ENCODE measurements at places on chromosomes 5 and 9. TPM values are rescaled to one million over a fixed set of nuclear protein-coding genes. Genes with fewer than 3 reads are reported as not detected.
A peak's percentile ranks its signal among the peaks of the same experiment; 100 is the strongest.

DNA sequence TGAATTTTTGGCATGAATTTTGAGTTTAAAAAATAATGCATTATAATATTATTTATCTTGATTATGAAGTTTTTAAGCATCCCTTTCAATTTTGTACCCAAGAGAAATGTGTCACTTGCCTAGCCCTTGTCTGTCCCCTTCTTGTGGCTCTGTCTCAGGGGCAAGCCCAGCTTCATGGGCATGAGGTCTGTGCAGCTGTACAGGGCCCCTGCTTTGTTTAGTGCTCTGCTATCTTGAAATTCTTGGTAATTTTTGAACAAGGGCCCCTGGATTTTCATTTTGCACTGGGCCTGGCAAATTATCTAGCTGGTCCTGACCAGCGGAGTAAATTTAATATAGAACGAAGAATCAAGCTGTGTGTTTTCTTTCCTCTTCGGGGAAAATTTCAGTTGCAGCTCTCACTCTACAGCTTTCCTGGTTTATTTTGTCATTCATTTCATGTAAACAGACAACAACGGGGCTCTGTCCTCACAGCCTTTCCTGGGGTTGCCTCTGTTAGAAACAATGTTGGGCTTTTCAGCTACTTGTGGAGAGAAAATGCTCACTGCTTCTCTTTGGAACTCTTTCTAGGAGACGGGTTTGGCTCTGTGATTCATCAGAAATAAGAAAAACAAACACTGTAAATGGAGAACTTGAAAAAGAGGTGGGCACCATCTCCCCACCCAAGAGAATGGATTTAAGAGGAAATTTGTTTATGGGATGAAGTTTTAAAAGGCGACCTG lies 41.1 kb downstream of the LIX1 start:
- H3K36me3 ChIP-seq: no peaks in the 10 kb centered on the region
- no peak for DNase-seq
- no peaks in the 10 kb centered on the region for H3K4me1 ChIP-seq
- no peak overlapping the region for H3K4me3 ChIP-seq
- peaks cover 17% of the 10 kb centered on the region for H3K27me3 ChIP-seq

DNA sequence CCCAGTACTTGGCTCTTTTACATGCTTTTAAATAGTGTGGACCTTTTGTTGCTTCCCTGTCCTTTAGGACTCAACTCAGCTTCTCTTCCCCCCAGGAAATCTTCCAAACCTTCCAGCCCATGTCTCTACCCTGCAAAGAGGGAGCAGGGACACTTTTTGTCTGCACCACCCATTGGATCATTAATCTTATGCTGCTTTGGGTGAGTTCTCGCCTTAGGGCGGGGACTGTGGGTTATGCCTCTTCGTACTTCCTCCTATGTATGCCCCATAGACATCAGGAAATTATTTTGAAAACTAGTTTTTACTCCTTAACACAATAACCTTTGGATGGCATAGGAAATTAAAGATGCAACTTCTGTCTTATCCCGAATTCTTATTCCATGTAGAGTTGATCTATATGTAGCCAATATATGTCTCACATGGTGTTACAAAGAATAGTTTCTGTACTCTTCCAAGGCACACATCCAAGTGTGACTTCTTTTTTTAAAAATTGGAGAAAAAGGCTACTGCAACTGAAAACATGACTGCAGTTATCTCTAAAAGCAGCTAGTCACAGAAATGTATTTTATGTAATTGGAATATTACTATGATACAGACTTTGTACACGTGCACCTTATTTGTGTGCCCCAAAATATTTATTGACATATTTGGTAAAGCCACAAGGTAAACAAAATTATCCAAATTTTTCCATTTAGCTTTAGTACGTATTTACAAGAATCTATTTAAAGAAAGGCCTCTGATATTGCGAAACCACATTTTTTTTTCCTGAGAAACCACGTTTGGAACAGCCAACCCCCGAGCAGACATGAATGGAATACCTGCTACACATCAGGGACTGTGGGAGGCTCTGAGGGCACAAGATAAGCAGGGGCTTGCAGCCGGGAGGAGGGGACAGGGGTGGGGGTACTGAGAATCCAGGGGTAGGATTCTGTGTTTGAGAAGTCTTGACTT lies 133.6 kb downstream of the WDR41 start:
- H3K27me3 ChIP-seq: no peaks in the 10 kb centered on the region
- no peaks in the 10 kb centered on the region for H3K4me1 ChIP-seq
- peak; percentile 24 for DNase-seq

DNA sequence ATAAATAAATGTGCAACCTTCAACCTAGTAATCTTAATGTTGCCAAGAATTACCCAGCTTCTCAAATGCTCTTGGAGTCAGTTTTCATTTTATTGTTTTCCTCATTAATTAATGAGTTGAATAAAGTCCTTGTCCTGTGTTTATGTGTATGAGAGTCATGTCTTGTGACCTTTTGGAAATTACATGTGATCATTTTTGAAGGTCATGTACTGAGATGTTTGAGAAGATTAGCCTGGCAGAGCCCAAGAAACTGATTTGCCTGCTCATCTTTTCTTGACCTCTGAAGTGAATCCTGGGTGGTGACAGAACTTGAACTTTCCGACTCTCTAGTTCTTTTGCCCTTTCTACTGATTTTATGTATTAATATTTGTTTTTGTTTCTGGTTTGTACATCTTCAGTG lies 15.4 kb downstream of the ANKRA2 start:
- peaks cover 8% of the 10 kb centered on the region for H3K4me1 ChIP-seq
- H3K27ac ChIP-seq: no peak overlapping the region
- H3K36me3 ChIP-seq: no peaks in the 10 kb centered on the region
- H3K4me3 ChIP-seq: no peak overlapping the region

- H3K36me3 ChIP-seq: no peaks in the 10 kb centered on the region
- no peak overlapping the region for H3K4me3 ChIP-seq
- peaks cover 59% of the 10 kb centered on the region for H3K4me1 ChIP-seq
- DNase-seq: peak; percentile 89
- no peaks in the 10 kb centered on the region for H3K27me3 ChIP-seq
These were observed 1351.9 kb upstream of the C9orf72 start for GRCh38 chr9:28925157-28925556.

- no peaks in the 10 kb centered on the region for H3K27me3 ChIP-seq
- no peak for DNase-seq
- peaks cover 37% of the 10 kb centered on the region for H3K4me1 ChIP-seq
- H3K27ac ChIP-seq: no peak overlapping the region
These were observed 37.2 kb downstream of the TLE1 start for GRCh38 chr9:81652058-81652687.

- no peaks in the 10 kb centered on the region for H3K36me3 ChIP-seq
- no peak overlapping the region for H3K4me3 ChIP-seq
- peaks cover 22% of the 10 kb centered on the region for H3K27me3 ChIP-seq
- H3K27ac ChIP-seq: no peak overlapping the region
- no peak for DNase-seq
These were observed 6.4 kb downstream of the SLC6A3 start for GRCh38 chr5:1438871-1439270.

- H3K27me3 ChIP-seq: no peaks in the 10 kb centered on the region
- H3K36me3 ChIP-seq: no peaks in the 10 kb centered on the region
- no peak overlapping the region for H3K4me3 ChIP-seq
- no peak for DNase-seq
- H3K27ac ChIP-seq: no peak overlapping the region
These were observed 2085.2 kb upstream of the ACO1 start for GRCh38 chr9:30299126-30299780.

- no peak overlapping the region for H3K27ac ChIP-seq
- peaks cover 18% of the 10 kb centered on the region for H3K36me3 ChIP-seq
- no peaks in the 10 kb centered on the region for H3K4me1 ChIP-seq
- no peak for DNase-seq
These were observed 12.7 kb downstream of the GTF3C5 start for GRCh38 chr9:133043449-133044035.

DNA sequence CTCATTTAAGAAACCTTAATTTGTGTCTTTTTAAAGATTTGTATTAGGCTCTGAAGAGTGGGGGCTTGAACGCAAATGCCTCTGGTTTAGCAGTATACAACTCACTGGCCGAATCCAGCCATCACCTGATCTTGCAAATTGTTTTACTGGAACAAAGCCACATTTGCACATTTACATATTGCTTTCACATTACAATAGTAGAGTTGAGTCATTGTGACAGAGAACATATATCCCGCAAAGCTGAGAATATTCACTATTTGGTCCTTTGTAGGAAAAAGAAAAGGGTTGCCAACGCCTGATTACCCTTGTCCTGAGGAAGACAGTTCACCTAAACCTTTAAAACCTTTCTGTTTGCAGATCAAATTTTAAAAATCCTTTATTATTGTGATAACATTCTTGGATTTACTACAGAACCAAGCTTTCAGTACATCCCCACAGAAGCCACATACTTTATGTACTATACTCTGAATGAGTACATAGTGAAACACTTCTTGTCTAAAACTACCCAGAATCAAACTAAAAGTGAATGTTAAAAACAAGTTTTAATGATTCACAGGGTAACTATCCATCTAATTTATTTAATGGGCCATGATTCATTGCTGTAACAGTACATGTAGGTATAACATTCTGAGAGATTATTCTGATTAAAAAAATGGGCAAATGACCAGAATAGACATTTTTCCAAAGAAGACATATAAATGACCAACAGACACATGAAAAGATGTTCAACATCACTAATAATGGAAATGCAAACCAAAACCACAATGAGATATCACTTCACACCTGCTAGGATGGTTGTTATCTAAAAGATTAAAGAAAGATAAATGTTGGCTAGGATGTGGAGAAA lies 161.0 kb downstream of the SLC25A46 start:
- H3K27me3 ChIP-seq: no peaks in the 10 kb centered on the region
- DNase-seq: peak; percentile 92
- peak overlapping the region; percentile 96 for H3K27ac ChIP-seq
- H3K4me1 ChIP-seq: peaks cover 39% of the 10 kb centered on the region
- no peaks in the 10 kb centered on the region for H3K36me3 ChIP-seq

- H3K27me3 ChIP-seq: no peaks in the 10 kb centered on the region
- H3K4me1 ChIP-seq: peaks cover 6% of the 10 kb centered on the region
- H3K36me3 ChIP-seq: no peaks in the 10 kb centered on the region
- no peak for DNase-seq
These were observed 159.1 kb downstream of the HTR1A start for GRCh38 chr5:63803165-63803564.

DNA sequence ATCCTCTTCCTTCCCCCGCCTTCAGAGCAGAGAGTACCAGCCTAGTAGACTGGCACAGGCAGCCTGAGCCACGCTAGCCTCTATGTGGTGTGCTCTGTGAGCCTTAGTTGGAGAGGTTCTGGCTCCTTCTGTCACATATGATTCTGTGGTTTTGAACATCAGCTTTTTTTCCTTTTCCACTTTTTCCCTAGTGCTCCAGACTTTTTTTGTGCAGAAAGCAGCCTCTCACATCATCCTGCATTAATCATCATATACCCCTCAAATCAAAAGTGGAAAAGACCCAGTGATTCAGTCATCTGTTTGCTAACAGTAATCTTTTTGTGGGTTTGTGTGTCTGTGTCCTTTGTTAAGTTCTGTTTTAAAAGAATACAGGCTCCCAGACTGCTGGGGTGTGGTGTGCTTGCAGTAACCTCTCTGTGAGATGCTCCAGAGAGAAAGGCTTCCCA lies 663.9 kb upstream of the RGMB start:
- no peaks in the 10 kb centered on the region for H3K27me3 ChIP-seq
- H3K36me3 ChIP-seq: no peaks in the 10 kb centered on the region
- H3K4me1 ChIP-seq: peaks cover 49% of the 10 kb centered on the region

GRCh38 chr9:90943341-90943740 lies 141.7 kb downstream of the SYK start:
- H3K27ac ChIP-seq: no peak overlapping the region
- H3K4me3 ChIP-seq: no peak overlapping the region
- DNase-seq: peak; percentile 53

DNA sequence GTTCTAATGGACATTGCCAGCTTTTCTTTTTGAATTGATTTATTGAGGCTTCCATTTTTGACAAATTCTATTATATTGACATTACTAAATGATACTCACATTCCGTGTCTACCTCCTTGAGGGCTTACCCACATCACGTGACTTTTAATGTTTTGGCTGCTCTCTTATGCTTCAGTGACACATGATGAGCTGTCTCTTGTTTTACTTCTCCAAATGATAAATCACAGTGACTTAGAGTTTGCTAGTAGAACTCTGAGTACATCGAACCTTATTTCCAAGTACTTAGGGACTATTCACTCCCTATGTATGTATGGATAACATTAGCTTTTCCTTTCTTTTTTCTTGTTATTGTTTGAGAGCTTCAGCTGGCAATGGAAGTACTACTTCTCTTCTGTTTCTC lies 169.8 kb upstream of the KCNN2 start:
- DNase-seq: peak; percentile 68
- H3K27me3 ChIP-seq: no peaks in the 10 kb centered on the region
- H3K4me1 ChIP-seq: no peaks in the 10 kb centered on the region
- no peak overlapping the region for H3K27ac ChIP-seq
- no peaks in the 10 kb centered on the region for H3K36me3 ChIP-seq
- no peak overlapping the region for H3K4me3 ChIP-seq

GRCh38 chr5:4023753-4024335 lies 428.2 kb downstream of the IRX1 start:
- H3K4me3 ChIP-seq: no peak overlapping the region
- H3K4me1 ChIP-seq: no peaks in the 10 kb centered on the region
- H3K36me3 ChIP-seq: no peaks in the 10 kb centered on the region
- no peak for DNase-seq
- H3K27me3 ChIP-seq: no peaks in the 10 kb centered on the region

GRCh38 chr5:81696418-81697397 lies 54.2 kb downstream of the SSBP2 start:
- no peak for DNase-seq
- H3K4me3 ChIP-seq: no peak overlapping the region
- H3K4me1 ChIP-seq: peaks cover 7% of the 10 kb centered on the region
- H3K27ac ChIP-seq: no peak overlapping the region
- H3K27me3 ChIP-seq: no peaks in the 10 kb centered on the region

GRCh38 chr9:93134740-93135444 lies 841 bp upstream of the NINJ1 start:
- peaks cover 19% of the 10 kb centered on the region for H3K4me1 ChIP-seq
- no peak overlapping the region for H3K27ac ChIP-seq
- no peak for DNase-seq
- H3K27me3 ChIP-seq: no peaks in the 10 kb centered on the region

GRCh38 chr9:124293718-124294506 lies 36.2 kb downstream of the NEK6 start:
- DNase-seq: peak; percentile 20
- H3K4me3 ChIP-seq: no peak overlapping the region
- no peaks in the 10 kb centered on the region for H3K27me3 ChIP-seq
- peaks cover 41% of the 10 kb centered on the region for H3K4me1 ChIP-seq
- no peaks in the 10 kb centered on the region for H3K36me3 ChIP-seq

- peak; percentile 78 for DNase-seq
- H3K4me1 ChIP-seq: no peaks in the 10 kb centered on the region
- H3K27me3 ChIP-seq: no peaks in the 10 kb centered on the region
- peak overlapping the region; percentile 84 for H3K4me3 ChIP-seq
These were observed 1.1 kb downstream of the SLC27A4 start for GRCh38 chr9:128341435-128341849.

Gene IL3
- not detected for total RNA-seq

Gene RICTOR
- 28.1 TPM for total RNA-seq

Gene PTGES2
- 250 TPM for total RNA-seq

Gene PCDHA13
- 3.2 TPM for total RNA-seq

Gene WNT8A
- total RNA-seq: not detected

Gene ALG2
- 33.2 TPM for total RNA-seq
